HCT116 (cell line): ENCODE measurements at places on chromosomes 4 and X.

DNA sequence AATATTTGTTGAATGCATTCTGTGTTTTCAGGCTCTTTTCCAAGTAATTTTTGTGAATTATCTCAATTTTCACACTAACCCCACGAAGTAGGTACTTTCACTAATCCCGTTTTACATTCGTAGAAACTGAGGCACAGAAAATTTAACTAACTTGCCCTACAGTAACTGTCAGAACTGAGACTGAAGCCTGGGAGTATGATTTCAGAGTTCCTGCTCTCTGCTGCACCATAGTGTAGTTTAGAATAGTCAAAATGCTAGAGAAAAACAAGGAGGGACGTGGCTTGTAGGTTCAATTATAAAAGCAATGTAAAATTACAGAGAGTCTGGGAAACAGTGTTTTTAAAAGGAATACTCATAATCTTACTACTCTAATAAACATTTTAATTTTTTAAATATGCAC lies 2.2 kb downstream of the CLCN3 start:
- DNase-seq = no peak

GRCh38 chr4:122884499-122884898 lies 37.9 kb downstream of the NUDT6 start:
- DNase-seq = no peak

DNA sequence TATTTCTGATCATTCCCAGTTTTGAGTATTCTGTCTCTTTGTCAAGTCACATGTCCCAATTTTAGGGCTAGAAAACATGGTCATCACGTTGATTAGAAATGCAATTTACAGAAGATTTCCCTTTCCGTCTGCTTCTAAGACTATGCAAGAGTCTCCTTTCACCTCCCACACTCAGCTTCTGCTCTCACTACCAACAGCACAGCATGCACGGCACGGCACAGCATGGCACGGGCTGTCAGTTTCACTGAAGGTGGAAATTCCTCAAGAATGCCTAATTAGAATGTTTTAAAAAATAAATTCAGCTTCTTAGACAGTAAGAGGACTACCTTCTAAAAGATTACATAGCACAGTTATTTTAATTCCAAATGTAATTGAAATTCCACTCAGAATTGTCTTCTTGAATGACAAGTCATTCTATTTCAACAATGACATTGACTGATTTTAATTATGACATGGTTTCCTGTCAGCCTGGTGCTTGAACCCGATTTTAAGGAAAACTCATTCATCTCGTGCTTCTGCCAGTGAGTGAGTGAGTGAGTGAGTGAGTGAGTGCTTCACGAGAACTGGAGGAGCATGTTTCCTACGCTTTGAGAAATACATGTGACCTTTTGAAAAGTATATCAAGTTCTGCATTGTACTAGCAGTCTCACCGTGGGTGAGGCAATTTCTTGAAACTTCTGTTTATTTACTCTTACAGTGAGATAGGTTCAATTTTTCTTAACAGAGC lies 124.8 kb upstream of the SORBS2 start:
- no peak for DNase-seq

- no peak for DNase-seq
Observed at GRCh38 chr4:52550186-52550585, 108.9 kb downstream of the USP46 start.

DNA sequence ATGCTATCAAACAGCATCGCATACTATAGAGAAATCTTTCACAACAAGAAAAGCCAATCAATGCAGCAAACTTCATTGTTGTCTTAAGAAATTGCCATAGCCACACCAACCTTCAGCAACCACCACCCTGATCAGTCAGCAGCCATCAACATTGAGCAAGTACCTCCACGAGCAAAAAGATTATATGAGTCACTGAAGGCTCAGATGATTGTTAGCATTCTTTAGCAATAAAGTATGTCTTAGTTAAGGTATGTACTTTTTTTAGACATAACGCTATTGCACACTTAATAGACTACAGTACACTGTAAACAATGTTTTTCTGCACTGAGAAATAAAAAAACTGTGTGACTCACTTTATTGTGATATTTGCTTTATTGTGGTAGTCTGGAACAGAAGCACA lies 37.8 kb upstream of the FUNDC1 start:
- no peak for DNase-seq

DNA sequence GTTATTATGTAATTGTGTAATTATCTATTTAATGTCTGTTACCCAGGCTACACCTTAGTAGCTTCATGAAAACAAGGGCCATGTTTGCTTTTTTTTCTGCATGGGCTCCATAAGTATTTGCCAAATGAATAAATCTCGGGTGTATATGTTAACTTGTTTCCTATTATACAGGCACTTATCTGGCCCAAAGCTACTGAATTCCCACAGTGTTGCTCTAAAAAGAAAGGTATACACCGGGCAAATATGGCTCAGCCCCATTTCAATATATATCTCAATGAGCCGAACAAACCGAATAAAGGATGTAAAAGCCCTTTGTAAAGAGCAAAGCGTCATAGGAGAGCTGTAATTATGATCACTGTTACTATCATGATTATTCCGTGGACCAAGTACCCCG lies 767 bp downstream of the PAQR3 start:
- DNase-seq = no peak

GRCh38 chr4:140094438-140095420 lies 59.3 kb downstream of the MAML3 start:
- DNase-seq = no peak

- no peak for DNase-seq
Observed at GRCh38 chr4:83171436-83172039, 57.0 kb upstream of the PLAC8 start.

DNA sequence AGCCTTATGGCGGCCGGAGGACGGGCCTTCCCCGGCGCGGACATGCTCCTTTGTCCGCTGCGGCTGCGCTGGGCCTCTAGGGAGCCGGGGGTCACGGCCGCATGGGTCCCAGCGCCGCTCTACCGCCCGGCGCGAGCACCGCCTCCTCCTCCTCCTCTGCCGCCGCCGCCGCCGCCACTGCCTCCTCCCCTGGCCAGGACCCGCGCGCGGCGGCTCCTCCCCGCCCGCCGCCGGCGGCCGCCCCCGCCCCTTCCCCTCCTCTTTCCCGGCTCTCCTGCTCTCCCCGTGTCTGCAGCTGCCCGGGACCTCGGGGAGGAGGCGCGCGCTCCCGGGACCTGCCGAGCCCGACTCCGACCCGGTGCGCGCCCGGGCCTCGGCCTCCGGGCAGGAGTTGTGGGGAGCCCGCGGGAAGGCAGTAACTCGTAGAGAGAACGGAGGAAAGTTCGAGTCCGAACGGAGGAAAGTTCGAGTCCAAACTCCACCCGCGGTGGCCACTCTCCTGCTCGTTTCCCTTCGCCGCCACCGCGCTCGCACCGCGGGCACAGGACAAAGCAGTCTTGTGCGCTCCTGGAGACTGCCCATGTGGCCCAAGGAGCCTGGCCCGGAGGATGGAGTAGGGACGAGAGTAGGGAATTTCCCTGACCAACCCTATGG lies at the start of gene ADGRA3:
Gene ADGRA3 (minus strand): TSS at position 179 of the 654 bp plus-strand sequence. CDS start 282 bp downstream, outside the sequence.
- no peak for DNase-seq

- DNase-seq = no peak
Observed at GRCh38 chrX:22095286-22095685, 63.2 kb downstream of the PHEX start.

GRCh38 chrX:151912221-151912620 lies 468 bp upstream of the MAGEA4 start:
- DNase-seq = no peak

GRCh38 chr4:163548481-163549243 lies 54.2 kb downstream of the TMA16 start:
- no peak for DNase-seq

DNA sequence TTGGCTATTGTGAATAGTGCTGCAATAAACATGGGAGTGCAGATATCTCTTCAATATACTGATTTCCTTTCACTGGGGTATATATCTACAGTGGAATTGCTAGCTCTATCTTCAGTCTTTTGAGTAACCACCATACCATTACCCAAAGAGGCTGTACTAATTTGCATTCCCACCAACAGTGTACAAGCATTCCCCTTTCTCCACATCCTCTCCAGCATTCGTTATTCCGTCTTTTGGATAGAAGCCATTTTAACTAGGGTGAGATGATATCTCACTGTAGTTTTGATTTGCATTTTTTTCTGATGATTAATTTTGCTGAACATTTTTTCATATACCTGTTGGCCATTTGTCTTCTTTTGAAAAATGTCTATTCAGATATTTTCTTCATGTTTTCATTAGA lies 110.3 kb downstream of the PRDM5 start:
- DNase-seq = no peak

DNA sequence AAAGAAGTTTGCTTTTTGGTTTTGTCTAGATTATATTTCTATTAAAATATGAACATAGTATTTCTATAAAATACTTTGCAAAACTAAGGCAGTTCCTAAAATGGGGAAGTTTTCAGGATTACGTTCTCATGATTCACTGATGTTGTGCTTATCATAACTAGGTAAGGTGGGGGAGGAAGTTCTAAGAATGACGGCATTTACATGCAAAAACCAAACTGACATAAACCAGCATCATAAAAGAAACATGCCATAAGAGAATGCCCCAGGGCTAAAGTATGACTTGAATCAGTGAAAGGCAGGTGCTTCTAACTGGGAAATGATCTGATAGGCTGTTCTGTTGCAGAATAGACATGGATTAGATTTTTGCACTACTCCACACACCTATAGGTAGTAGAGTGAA lies 204.7 kb upstream of the JADE1 start:
- no peak for DNase-seq

- no peak for DNase-seq
Observed at GRCh38 chrX:13579661-13580060, 10.3 kb downstream of the EGFL6 start.

DNA sequence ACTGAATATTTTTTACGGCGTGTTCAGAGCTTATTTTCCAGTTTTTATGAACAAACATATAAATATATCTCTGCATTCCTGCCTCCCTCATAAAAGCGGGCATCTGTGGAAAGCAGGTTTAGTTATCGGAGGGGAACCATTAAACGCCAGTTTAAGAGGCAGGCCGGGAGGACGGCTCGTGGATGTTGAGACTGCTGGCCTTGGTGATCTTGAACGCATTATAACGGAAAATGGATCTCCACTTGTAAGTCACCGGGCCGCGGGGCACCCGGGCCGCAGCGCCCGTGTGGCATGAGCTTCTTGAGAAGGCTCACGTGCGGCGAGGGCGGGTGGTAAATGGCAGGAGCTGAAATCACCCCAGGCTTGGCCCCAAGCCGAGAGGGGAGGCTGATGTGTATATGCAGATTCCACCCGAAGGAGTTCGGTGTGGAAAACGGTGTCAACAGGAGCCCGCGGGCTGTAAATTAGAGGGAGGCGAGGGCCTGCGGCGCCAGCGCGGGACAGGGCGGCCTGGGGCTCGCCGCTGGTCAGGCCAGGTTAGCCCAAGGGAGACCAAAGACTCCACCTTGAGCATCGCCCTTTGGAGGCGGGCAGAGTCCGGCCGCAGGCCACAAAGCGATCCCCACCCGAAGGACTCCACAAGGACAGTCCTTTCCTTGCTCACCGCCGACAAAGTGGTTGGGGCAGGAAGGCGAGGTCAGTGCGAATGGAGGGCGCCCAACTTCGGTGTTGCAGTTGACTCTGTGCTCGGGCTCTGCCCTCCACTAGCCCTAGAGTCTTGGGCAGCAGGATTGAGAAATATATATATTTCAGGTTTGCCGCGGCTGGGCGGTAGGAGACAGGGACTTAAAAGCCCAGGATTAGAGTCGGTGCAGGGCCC lies 1.3 kb upstream of the HAND2 start:
- DNase-seq = no peak

- DNase-seq = no peak
Observed at GRCh38 chrX:25519258-25519657, 503.5 kb upstream of the ARX start.

GRCh38 chrX:145751943-145752342 lies 65.7 kb upstream of the SLITRK2 start:
- no peak for DNase-seq

GRCh38 chr4:111393781-111394180 lies 751.5 kb upstream of the FAM241A start:
- DNase-seq = no peak

GRCh38 chr4:56757821-56758411 lies 63.6 kb downstream of the SPINK2 start:
- DNase-seq = peak; percentile 70

GRCh38 chr4:127012549-127012948 lies 620.2 kb upstream of the INTU start:
- DNase-seq = no peak

- no peak for DNase-seq
Observed at GRCh38 chrX:153560000-153560399, 38.9 kb downstream of the CCNQ start.

DNA sequence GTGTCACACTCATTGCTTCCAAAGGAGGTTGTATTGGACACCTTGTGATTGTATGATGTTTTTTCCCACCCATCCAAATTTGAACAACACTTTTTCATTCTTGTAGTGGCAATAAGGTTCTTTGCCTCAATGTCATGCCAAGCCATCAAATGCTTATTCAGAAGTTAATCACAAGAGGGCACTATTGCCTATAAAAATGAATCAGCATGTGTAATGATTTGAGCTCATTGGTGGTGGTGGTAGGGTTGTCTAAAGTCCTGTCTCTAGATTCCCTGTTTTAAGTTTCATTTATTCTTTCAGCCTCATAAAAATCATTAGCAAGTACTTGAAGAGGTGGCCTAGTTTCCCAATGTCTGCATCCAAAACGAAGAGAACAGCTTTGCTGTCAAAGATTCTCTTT lies 37.0 kb downstream of the IRS4 start:
- peak; percentile 16 for DNase-seq

- DNase-seq = no peak
Observed at GRCh38 chr4:78758085-78758484, 18.1 kb upstream of the BMP2K start.

DNA sequence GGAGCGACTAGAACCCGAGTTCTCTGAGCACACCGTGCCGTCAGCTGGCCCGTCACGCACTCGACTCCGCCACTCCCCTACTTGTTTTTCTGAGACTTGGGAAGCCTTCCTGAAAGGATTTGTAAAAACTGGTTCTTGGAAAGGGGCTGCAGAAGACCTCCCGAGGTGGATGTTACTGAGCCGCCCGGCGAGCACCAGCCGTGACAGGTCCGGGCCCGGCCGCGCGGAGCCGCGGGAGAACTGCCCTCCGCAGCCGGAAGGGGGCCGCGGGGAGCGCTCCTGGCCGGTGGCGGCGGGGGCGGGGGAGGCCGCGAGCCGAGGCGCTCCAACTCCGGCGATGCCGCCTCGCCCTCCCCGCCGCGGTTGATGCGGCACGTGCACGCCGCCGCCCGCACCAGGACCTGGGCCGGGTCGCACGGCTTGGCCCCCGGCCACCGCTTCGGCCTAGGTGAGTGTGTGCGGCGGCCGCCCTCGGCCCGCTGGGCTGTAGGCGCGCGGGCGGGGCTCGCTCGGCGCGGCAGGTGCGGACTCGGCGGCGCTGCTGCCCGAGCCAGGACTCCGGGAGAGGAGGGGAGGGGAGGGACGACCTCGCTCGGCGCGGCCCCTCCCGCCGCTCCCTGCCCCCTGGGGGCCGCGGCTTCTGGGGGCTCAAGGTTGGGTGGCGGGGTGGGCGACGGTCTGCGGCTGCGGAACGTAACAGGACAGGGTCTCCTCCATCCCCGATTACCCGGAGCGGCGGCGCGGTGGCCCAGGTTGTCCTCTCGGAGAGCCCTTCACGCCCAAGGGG lies 1.7 kb downstream of the SPRY1 start:
- peak; percentile 22 for DNase-seq
